ENCODE measurements at places on chromosomes 16 and 17. TPM values are rescaled to one million over a fixed set of nuclear protein-coding genes. Genes with fewer than 3 reads are reported as not detected.

The KRT28 gene
- 152 TPM for total RNA-seq

- no peak for DNase-seq
These were observed 48.5 kb upstream of the HELZ start for GRCh38 chr17:67293251-67294203.

DNA sequence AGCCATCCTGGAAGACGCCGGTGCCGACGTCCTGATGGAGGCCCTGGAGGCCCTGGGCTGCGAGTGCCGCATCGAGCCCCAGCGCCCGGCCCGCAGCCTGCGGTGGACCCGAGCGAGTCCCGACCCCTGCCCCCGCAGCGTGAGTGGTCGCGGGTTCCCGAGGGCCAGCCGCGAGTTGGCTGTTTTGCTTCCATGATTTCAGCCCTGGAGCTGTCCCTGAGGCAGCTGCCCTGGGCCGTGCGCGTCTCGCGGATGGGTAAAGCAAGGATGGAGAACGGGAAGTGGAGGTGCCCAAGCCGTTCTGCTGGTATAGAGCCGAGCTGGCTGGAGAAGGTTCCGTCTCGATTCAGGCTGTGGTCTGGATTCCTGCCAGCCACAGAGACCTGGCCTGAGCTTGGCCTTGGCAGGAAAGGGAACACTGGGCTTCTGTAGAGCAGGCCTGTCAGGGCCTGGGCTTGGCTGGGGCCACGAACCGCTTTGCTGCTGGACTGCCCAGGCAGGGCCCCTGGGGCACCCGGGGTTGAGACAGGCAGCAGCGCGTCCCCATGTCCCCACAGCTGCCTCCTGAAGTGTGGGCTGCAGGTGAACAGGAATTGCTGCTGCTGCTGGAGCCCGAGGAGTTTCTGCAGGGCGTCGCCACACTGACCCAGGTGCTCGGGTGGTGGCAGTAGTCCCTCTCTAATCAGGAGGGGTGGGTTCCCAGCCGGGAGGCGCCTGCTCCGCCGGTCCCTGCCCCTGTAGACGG is 941 bp upstream of the MRPS34 start:
- DNase-seq = no peak

The LGALS9B gene
- total RNA-seq = 1.2 TPM

- DNase-seq = peak; percentile 98
These were observed 636 bp upstream of the GABARAP start for GRCh38 chr17:7242717-7243452.

The MYL4 gene
- 36.7 TPM for total RNA-seq

DNA sequence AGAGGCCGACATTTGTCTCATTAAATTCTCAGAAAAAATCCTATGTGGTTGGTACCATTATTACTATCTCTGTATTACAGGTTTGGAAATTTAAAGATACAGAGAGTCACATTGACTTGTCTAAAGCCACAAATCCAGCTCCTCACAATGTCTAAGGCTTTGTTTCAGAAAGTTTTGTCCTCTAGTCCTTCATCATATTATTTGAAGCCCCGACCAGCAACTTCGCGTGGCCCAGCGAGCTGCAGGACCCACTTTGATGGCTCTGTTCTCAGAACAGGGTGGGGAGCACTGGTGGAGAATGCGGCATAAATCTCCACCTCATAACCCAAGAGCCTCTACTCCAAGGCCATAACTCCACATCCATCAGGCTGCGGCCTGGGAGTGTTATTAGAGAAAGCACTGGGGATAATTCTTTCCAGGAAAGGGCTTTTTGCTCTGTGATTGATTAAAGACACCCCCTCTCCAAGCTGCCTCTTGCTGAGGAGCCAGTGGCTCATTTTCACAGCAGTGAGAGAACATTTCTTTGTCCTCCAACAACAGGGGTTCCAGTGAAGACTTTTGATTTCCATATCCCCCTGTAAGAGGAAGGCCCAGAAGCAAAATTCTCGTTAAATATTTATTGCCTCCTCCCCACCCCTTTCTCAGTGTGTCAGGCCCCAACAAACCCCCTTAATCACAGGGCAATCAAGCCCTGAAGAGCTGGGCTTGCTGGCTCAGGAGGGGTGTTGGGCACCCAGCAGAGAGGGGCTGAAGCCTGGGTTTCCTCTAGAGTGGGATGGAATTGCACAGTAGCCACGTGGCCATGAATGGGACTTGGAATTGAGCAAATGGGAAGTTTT is 113.7 kb upstream of the CDH11 start:
- DNase-seq = no peak
